ENCODE measurements at places on chromosomes 16 and 17. TPM values are rescaled to one million over a fixed set of nuclear protein-coding genes. Genes with fewer than 3 reads are reported as not detected.

DNA sequence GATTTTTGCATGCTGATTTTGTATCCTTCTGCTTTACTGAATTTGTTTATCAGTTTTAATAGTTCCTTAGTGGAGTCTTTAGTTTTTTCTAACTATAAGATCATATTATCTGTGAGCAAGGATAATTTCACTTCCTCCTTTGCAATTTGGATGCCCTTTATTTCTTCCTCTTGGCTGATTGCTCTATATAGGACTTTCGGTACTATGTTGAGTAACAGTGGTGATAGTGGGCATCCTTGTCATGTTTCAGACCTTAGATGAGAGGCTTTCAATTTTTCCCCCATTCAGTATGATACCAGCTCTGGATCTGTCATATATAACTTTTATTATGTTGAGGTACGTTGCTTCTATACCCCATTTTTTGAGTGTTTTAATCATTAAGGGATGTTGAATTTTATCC, 224.5 kb upstream of the CNTNAP4 start:
- no peak for DNase-seq

DNA sequence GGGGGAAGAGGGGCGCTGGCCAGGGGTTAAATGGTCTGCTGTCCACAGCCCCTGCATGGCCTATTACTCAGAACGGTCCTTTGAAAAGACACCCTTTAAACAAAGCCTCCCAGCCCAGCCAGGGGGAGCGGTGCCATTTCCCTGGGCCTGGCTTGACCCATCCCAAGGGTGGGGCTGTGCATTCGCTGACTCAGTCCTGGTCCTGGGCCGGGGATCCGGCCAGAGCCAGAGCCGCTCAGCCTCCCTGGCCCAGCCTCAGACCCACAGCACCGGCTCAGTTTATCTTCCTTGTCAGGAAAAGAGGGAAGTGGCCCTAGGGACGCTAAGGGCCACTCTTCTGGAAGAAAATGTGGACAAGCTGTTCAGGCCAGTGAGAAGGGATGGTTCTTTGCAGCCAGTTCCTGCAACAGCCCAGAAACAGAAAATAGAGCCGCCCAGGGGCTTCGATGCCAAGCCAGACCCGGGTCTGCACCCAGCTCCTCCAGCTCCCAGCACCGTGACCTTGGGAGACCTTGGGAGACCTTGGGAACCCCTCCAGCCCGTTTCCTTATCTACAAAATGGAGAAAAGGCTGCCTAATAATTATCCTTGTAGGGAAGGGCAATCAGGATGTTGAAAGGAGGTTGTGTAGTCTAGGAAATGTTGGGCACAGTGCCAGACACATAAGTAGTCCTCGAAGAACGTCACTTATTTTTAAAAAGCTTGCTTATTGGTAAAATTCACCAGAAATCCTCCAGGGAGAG, 82.5 kb downstream of the ZDHHC7 start:
- peak; percentile 48 for DNase-seq

DNA sequence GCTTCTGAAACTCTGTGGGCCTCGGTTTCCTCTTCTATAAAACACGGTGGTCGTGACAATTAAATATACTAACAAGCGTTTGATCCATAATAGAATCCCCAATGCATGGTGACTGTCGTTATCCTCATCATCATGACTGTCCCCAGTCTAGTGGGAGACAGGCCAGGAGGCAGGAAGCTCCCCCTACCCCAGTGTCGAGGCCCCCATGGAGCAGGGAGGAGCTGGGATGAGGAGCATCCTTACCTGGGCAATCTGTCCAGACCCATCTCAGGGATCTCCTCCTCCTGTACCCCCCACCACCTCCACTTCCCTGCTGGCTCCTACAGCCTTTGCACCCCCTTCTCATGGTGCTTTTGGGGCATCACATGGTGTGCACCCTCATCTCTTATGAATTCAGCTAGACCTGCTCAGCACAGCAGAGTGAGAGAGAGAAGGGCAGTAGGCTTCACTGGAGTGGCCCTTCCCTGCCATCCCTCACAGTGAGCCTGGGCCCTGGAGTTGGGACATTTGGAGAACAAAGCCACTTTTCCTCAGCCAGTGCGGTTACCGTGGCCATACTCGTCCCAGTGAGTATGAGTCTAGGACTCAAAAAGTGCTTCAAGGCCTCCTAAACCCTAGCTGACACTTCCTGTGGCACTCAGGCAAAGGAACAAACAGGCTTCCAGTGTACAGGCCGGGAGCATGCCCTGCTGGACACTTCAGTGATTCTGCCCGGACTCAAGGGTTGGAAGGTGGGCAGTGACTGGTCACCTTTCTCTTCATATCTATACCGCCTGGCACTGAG, 148.6 kb downstream of the CLEC16A start:
- no peak for DNase-seq

- DNase-seq, result no peak
Measured at GRCh38 chr16:47503936-47504335, 42.8 kb downstream of the PHKB start.

Gene PYY
- total RNA-seq, result not detected

Gene CENPN
- total RNA-seq, result not detected

Data from ascending aorta (tissue), 2 donors.